ENCODE measurements at places on chromosomes 3 and 15.
A peak's percentile ranks its signal among the peaks of the same experiment; 100 is the strongest.

GRCh38 chr3:152713989-152714388 lies 120.9 kb upstream of the P2RY1 start:
- DNase-seq: no peak

DNA sequence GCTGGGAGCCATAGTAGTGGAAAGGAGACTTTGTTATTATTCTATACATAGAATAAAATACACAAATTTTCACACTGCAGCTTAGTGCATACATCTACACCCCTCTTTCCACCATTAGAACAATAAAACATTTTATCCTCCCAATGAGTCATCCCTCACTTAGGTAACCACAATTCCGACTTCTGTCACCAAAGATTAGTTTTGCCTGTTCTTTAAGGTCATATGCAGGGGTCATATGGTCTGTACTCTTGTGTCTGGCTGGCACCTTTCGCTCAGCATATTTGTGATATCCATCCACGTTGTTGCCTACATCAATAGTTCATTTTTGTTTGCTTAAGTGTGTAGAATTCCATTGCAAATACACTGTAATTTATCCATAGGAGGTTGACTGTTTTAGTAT lies 399.4 kb downstream of the SHQ1 start:
- no peak for DNase-seq

GRCh38 chr15:28075573-28075972 lies 23.5 kb downstream of the OCA2 start:
- no peak for DNase-seq

GRCh38 chr3:97871186-97871585 lies 49.4 kb downstream of the CRYBG3 start:
- no peak for DNase-seq

DNA sequence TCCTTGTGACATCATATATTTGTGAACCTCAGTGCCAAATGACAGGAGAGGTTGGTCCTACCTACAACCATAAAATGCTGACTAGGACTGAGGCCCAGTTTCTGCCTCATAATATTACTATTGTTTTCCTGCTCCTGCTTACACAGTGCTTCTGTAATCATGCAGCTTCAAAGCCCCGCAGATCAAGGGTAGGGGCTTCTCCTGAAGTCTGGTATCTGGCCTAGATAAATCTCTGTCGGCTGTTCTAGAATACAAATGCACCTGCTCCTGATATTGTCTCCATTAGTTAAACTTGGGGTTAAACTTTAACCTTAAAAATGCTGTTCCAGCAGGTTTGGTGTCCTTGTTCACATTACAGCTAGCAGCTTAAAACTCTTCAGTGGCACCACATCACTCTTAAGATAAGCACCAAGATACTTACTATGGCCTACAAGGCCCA lies 552.4 kb downstream of the TUSC7 start:
- no peak for DNase-seq

DNA sequence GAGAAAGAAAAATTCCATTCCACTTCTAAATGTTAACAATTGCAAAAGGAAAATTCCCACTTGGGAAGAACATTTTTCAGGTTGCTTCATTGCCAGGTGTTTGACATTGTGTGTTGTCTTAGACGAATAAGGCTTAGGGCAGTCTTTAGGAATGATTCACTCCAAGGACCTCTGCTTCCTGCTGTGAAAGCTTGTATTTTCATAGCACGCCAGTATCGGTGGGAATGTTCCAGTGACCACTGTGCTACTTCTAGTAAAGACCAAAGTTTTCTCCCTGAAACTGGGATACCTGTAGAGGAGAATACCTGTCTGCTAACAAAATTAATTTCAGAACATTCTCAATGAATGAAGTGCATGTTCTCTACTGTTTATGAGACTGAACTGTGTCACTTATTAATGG lies 64.1 kb downstream of the CDIN1 start:
- DNase-seq: no peak

GRCh38 chr3:13492976-13493866 lies 13.1 kb downstream of the HDAC11 start:
- DNase-seq: peak; percentile 32

- no peak for DNase-seq
Observed at GRCh38 chr3:100697723-100698285, 11.5 kb upstream of the TFG start.

GRCh38 chr15:69451951-69452691 lies 497 bp upstream of the RPLP1 start:
- DNase-seq: no peak

GRCh38 chr15:62802612-62803011 lies 239.9 kb upstream of the TPM1 start:
- DNase-seq: no peak

GRCh38 chr3:193794002-193794881 lies 201.2 kb downstream of the OPA1 start:
- DNase-seq: no peak

- peak; percentile 18 for DNase-seq
Observed at GRCh38 chr3:185308126-185308754, 54.4 kb upstream of the EHHADH start.

GRCh38 chr3:150210461-150211110 lies 197.5 kb upstream of the TSC22D2 start:
- no peak for DNase-seq

GRCh38 chr3:176814285-176814684 lies 383.0 kb downstream of the TBL1XR1 start:
- DNase-seq: peak; percentile 73

DNA sequence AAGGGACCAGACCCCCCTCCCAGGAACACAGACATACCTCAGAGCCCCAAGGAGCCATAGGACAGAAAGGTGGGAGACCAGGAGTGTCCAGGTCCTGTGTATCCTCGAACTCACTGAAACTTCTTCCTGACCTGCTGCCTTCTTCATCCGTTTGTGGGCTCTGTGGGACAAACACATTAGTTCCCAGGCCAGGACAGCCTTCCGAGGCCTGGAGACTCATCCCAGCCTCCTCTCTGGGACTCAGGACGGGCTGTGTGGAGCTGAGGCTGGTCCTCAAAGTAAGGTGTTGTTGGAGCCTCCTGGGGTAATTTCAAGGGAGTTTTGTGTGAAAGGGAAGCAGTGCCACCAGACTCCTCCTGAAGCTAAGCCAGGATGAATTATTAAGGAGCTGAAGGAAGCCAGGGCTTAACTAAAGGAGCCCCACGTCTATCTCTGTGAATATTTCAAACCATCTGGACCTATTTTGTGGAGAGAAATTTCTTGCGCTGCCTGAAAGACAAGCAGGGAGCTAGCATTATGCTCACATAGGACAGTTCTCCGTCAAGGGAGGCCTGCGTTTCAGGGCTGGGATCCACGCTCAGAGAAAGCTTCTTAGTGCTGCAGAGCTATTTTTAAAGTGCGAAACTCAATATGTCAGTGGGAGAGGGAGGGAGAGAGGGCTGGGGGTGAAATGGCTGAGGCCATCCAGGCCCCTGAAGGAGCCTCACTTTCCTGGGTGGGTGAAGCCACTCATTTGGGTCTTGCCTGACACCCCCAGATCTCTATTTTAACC lies 29.8 kb upstream of the PLA2G4E start:
- DNase-seq: no peak

DNA sequence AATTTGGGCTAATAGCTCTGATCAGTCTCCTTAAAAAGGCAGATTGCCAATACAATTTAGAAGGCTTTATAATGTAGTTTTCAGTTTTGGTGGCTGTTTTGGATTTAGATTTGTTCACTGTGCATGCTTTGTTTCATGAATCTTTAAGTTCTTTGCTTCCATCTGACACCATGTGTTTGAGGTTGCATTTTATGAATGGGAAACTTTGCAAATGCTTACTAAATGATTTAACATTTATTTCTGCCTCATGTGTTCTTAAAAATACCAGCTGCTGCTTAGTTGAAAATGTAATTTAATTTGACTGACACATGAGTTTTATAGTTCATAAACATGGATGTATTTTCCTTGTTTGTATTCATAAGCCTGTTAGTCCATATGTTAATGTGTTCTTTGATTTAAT lies 78.6 kb downstream of the RNF13 start:
- DNase-seq: no peak

DNA sequence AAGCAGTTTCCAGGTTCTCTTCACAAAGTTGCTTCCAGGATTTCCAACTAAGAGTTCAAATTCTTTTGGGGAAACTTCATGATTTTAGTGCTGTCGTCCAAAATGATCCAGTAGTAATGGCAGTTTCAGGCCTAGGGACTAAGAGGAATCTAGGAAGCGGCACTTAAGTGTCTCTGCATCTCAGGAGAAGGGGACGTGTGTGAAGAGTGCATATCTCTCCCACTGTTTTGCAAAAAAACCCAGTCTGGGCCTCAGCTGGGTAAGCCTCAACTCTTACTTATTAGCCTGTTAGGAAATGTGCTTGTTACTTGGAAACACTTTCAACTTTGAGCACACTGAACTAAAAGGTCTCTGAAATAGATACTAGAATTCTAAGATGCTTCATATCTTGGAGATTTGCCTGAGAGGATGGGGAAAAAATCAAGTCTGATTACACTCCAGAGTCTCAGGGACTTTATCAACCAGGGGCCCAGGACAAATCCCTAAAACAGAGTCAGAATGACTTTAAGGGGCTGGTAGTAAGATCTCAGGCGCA lies 81.8 kb downstream of the WDR76 start:
- DNase-seq: no peak

- no peak for DNase-seq
Observed at GRCh38 chr3:196707566-196707965, 4.5 kb downstream of the CEP19 start.

- DNase-seq: no peak
Observed at GRCh38 chr3:149204390-149204991, 17.1 kb downstream of the CP start.

GRCh38 chr3:182245059-182245458 lies 533.3 kb downstream of the SOX2 start:
- no peak for DNase-seq

DNA sequence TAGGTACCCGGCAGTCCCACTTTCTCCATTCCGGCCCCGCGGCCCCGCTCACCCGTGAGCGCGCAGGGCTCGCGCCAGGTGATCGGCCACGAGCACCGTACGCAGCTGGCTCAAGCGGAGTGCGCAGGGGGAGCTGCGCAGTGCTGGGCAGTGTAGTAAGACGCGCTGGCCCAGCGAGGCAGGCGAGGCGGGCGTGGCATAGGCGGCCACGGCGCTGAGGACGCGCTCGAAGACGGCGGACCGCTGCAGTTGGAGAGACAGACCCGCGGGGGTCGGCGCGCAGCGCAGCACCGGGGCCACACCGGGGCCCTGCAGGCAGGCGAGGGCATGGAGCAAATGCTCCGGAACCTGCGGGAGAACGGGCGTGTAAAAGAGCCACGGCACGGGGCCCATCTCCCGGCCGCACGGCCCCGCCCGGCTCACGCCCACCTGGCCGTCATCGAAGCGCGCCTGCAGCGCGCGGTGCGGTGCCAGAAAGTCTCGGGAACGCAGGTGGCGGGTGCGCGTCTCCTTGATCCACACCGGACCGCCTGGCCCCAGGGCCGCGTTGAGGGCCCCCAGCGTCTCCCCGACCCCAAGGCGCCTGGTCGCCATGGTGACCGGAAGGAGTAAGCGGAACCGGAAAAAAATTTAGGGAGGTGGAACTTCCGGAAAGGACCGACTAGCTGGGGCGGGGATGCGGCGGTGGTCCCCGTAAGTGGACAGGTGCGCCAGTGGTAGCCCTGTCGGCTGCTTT lies at the start of gene DALRD3:
Gene DALRD3 (minus strand): TSS at position 610 of the 736 bp plus-strand sequence. CDS start 16 bp downstream, at position 594.
- DNase-seq: peak; percentile 82

GRCh38 chr15:52546031-52546751 lies 17.5 kb upstream of the MYO5A start:
- no peak for DNase-seq

DNA sequence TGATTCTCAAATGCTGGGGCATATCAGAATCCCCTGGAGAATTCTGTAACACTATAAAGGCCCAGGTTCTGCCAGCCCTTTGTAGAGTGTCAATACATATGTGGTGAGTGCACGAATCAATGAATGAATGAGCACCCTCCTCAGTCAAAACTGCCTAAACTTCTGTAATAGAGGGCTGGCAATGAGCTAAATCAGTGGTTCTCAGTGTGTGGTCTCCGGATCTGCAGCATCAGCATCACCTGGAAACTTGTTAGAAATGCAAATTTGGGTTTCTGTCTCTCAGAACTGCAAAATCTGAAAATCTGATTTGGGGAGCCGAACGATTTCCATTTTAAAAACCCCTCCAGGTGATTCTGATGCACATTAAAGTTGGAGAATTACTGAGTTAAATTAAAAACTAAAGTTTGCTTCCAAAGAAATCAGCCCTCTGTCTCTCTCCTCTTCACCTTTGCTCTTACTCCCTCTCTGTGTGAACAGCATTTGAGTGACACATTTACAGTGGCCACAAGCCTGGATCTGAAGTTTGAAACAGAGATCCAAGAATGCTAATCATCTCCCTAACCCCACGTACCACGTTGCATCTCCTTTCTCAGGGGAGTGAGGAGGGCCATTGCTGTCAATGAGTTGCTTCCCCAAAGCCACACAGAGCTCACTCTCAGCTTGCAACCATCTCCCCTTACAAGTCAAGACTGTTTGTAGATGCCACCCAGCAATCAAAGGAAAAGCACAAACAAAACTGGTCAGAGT lies 109.5 kb downstream of the STAC start:
- no peak for DNase-seq

DNA sequence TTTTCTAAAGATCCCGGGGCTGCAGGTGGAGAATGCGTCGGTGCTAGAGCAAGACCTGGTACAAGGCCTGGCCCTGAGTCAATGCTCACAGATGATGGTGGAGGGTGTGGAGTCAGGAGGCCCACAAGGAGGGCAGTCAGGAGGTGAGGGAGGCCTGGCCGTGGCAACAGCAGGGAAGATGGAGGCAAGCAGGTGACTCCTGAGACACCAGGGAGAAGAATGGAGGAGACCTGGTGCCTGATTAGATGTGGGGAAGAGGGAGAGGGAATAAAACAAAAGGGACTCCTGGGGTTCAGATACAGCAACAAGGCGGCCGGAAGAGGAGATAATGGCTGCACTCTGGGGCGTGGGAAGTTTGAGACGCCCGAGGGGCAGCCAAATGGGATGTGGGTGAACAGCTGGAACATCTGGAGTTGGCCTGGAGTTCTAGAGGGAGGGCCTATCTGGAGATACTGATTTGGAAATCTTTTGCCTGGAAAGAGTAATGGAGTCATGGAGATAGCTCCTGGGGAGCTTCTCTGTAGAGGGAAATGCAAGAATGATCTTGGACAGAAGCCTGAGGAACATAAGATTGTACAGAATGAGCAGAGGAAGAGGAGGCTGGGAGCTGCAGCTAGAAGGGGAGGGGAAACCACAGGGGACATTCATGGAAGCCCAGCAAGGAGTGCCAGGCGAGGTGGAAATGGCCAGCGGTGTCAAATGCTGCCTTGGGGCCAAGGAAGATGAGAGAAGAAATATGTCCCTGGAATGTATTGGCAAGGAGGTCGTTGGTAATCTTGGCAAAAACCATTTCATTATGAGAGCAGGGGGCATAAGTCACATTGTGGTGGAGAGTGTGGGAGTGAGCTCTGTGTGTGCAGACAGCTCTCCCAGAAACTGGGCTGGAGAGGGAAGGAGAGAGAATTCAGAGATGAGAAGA lies 67.5 kb upstream of the CORO2B start:
- no peak for DNase-seq

- DNase-seq: no peak
Observed at GRCh38 chr15:88624971-88625490, 3.9 kb downstream of the AEN start.

GRCh38 chr15:64926661-64927060 lies 15.0 kb downstream of the ANKDD1A start:
- no peak for DNase-seq

Data from kidney (tissue), 22 donors.